HEK293T (cell line): ENCODE measurements at places on chromosomes 12 and 14.
A peak's percentile ranks its signal among the peaks of the same experiment; 100 is the strongest.

DNA sequence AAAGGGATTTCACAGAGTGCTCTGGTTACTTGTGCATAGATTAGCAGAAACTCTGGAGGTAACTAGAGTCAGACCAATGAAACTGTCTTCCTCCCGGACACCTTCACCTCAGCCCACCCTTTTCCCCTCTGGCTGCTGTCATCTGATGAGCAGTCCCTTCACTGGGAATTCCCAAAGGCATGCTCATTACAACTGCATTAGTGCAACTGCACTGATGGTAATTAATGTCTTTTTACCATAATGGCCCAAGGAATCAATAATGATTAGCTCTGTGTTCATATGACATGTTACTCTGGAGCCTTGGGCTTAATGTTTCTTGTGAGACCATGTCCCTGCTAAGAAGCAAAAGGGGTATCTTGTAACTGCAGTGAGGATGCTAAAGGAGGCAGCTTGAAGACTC lies 304.5 kb downstream of the GRIN2B start:
- DNase-seq, result no peak

GRCh38 chr12:188910-189621 lies 24.9 kb downstream of the SLC6A12 start:
- DNase-seq, result peak; percentile 90

- DNase-seq, result no peak
These were observed at the start of gene CLEC2B for GRCh38 chr12:9869307-9870161. CLEC2B (minus strand) TSS chr12:9869354.

- no peak for DNase-seq
These were observed 29.0 kb downstream of the SCYL2 start for GRCh38 chr12:100295764-100296555.

DNA sequence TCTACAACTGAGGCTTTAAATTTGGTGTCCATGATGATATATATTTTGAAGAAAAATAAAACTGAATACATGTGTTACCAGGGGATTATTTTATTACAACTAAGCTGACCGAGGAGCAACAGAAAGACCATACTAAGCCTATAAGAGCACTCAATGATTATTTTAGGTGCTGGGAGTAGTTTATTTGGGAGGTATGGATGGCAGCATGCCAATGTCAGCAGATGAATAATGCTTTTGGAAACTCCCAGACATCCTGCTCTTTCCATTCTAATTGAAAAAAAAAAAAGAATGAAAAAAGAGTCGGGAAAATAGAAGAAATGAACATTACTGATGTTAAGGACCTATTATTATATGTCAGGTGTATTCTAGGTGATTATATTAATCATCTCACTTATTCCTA lies 441.2 kb downstream of the BTG1 start:
- DNase-seq, result no peak

GRCh38 chr12:112752303-112752702 lies 39.2 kb upstream of the RPH3A start:
- no peak for DNase-seq

DNA sequence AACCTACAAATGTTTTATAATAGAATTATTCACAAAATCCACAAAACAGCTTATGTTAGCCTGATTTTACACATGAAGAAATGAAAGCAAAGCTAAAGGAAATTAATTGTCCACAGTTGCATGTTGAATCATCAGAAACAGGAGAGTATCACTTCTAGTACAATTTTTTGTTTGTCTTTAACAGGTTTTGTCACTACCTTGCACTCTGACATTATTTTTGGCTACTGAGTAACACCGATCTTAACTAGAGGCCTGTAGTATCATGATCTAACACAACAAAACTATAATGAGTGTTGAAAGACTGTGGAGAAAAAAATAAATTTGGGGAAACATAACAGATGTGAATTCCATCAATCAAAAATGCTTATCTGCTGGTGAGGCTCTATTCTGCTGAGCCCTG lies 60.1 kb downstream of the TAOK3 start:
- DNase-seq, result no peak

DNA sequence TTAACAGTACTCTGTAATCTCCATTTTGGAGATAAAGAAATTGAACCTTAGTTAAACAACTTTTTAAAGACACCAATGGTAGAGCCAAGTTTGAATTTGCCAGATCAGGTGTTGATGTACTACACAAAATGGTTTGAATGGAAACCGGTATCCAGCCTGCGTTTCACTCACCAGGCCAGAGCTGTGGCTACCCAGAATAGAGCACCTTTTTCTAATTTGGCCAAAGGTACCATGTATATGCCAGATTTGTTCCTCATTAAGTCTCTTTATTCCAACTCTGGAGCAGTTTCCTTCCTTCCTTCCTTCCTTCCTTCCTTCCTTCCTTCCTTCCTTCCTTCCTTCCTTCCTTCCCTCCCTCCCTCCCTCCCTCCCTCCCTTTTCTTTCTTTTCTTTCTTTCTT lies 39.3 kb downstream of the PALS1 start:
- no peak for DNase-seq

GRCh38 chr14:69107407-69108003 lies 45.4 kb downstream of the DCAF5 start:
- DNase-seq, result peak; percentile 66

GRCh38 chr14:99043267-99043615 lies 228.8 kb downstream of the BCL11B start:
- DNase-seq, result no peak

DNA sequence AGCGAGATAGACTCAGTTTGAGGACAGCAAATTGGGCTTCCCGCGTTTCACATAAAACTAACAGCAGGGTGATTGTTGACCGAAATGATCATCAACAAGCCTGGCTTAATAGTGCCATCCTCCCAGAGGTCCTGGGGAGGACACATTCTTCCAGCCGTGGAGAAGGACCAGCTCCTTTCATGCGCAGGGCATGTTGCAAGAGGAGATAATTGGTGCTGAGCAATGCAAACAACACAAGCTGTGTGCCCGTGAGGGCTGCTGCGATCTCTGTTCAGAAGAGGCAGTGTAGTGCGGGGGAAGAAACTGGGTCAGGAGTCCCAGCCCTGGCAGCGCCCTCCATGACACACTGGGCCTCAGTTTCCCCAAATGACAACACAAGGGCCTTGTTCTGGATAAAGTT lies 54.3 kb downstream of the CCDC85C start:
- no peak for DNase-seq

- peak; percentile 91 for DNase-seq
These were observed 37.6 kb downstream of the PACS2 start for GRCh38 chr14:105351920-105352851.

GRCh38 chr12:26319511-26319910 lies 124.1 kb downstream of the SSPN start:
- no peak for DNase-seq

- no peak for DNase-seq
These were observed 28.2 kb downstream of the FOXA1 start for GRCh38 chr14:37566811-37567371.

DNA sequence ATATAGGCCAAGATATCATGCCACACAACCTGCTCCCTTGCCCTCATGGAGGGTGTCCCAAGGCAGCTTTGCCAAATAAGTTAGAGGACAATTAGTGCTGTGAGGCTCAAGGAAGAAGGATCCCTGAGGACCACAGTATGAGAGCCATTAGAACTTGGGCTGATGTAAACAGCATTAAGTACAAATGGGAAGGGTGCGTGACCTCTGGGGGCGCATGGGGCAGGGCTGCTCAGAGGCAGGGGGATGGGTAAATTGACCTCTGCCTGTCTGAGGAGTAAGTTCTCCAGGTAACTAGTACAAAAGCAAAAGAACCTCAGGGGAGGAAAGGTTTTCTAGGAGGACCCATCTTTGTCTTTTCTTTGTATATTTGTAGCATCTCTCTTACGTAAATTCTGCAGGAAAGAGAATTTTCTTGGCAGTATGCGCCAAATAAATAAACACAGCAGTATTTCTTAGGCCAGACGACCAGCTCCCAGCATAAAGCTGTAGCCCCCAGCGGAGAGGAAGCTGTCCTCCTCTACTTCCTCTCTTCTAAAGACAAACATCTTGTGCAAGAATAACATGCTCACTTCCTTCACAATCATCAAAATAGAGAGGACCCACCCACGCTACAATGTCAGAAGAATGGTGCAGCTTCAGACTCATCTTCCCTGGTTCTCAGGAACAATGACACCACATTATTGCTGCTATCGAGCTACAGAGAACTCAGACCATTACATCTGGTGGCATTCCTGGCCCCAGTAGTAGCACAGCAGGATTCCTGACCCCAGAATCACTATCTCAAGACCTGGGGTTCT lies 16.4 kb upstream of the VWF start:
- DNase-seq, result no peak

GRCh38 chr12:12975322-12976077 lies 23.5 kb upstream of the GPRC5D start:
- DNase-seq, result no peak

- DNase-seq, result peak; percentile 69
These were observed 110.9 kb downstream of the KSR2 start for GRCh38 chr12:117857632-117858612.

- no peak for DNase-seq
These were observed 5.7 kb upstream of the SERPINA1 start for GRCh38 chr14:94394025-94394493.

DNA sequence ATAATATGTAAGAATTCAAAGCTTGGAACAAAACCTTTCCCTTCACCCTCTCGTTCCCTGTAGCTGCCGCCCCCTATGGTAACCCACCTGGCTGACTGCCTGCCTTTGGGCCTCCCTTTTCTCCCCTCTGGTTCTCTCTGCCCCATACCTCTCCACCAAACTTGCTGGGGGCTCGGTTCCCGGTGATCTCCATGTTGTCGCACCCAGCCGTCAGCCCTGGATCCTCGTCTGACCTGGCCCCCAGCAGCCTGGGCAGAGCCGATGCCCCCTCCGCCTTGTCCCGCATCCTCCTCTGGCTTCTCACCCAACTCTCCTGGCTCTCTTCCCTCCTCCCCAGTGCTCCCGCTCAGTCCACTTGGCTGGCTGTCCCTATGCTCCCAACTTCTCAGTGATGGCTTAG lies 4.5 kb downstream of the CYP46A1 start:
- no peak for DNase-seq

- DNase-seq, result no peak
These were observed 25.4 kb downstream of the AP5M1 start for GRCh38 chr14:57293866-57294837.

DNA sequence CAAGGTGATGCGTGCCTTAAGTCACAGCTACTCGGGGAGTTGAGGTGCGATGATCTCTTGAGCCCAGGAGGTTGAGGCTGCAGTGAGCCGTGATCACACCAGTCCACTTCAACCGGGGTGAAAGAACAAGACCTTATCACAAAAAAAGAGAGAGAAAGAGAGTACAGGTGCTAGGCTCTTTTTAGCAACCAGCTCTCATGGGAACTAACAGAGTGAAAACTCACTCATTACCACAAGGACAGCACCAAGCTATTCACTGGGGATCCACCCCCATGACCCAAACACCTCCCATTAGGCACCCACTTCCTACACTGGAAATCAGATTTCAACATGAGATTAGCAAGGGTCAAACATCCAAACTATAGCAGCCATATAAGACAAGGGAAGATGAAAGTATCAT lies 164.2 kb downstream of the NDUFA12 start:
- DNase-seq, result no peak

DNA sequence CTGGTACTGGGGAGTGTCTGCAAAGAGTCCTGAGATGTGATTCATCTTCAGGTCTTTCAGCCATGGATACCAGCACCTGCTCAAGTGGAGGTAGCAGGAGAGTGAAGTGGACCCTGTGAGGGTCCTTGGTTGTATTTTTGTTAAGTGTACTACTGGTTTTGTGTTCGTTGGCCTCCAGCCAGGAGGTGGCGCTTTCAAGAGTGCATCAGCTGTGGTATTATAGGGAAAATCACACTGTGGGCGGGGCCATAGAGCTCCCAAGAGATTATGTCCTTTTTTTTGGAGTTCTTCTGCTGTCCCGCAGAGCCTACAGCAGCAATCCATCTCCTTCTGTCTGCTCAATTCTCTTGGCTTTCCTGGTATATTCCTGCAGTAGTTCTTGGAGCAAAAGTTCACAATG lies 66.8 kb downstream of the SPATA7 start:
- no peak for DNase-seq

- peak; percentile 79 for DNase-seq
These were observed 118.4 kb upstream of the EVL start for GRCh38 chr14:99946652-99947489.

DNA sequence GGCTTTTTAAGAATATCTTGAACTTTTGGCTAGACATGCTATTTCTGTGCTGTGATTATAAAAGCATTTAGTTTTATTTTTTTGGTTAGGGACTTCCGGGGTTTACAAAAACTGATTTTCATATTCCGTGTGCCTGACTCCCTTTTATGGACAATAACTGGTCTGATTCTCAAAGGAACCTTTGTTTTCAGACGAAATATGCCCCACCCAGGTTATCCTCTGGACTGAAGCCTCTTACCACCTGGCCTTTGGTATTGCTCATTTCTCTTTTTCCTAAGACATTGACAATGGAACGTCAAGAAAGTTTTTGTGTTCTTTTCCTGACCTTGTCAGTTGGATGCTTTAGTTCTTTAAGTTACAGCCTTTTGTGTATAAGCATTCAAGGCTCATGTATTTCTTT lies 10.8 kb downstream of the TIGAR start:
- no peak for DNase-seq

- peak; percentile 60 for DNase-seq
These were observed 8.8 kb upstream of the SP7 start for GRCh38 chr12:53344824-53345485.

GRCh38 chr12:3972576-3972975 lies 99.4 kb upstream of the PARP11 start:
- DNase-seq, result no peak

DNA sequence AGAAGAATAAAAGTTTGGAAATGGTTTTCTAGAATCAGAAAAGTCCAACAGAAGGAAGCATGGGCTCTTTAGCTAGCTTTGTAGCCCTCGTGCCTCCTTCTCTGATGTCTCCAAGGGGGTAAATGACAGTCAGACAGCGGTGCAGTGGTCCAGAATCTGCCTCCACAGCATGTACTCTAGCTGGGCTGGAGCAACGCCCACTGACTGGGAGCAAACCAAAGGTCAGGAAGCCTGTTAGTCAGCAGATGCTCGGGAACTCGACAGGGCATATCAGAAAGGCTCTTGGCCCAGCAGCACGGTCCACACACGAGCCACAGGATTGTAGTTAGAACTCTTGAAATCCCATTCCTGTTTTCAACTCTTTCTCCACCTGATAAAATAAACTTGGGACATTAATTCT lies 164.3 kb downstream of the GRIN2B start:
- no peak for DNase-seq

DNA sequence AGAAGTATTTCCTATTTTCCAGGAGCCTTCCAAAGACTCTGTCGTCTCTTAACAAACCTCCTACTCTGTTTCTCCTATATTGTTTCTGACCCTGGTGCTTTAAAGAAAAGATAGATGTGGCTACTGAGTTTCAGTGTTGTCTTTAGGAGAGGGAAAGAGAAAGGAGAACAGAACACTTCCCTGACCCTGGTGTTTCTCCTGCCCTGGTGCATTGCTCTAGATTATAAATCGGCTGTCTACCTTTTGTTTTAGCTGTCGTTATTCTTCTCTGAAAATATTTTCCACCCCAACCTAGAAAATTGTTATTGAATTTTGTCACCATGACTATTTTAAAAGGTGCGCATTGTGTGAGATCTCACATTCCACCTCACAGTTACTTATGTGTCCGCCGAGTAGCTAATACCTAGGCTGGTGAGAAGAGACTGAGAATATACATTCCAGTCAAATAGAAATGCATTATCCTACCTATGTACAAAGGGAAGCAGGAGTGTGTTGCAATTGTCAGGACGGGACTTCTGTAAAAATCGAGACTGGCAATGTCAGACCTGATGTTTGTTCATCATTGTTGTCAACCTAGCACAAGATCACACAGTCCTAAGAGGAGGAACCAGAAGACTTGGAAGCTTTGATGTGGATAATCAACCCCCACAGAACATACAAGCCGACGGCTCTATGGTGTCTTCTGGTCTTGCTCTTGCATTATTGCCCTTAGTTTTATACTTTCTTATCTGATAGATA lies 108.7 kb upstream of the SLC38A4 start:
- no peak for DNase-seq

GRCh38 chr14:21192447-21192822 lies 36.6 kb upstream of the OR5AU1 start:
- DNase-seq, result no peak
